ENCODE measurements at places on chromosomes 5 and 9.

DNA sequence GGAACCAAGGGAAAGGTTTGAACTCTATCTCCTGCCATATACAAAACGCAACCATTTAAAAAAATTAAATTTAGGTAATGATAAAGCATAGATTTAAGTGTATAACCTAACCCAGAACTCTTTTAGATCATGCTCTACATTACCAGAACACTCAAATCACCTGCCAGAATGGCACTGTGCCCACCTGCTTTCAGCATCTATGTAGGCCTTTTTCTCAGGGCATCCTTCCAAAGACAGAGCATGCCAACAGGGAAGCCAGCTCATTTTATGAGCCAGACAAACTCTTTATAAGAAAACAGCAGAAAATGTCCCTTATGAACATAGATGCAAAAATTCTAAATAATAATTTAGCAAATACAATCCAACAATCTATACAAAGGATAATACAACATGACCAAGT is 47.9 kb upstream of the SMAD5 start:
- DNase-seq, result no peak

DNA sequence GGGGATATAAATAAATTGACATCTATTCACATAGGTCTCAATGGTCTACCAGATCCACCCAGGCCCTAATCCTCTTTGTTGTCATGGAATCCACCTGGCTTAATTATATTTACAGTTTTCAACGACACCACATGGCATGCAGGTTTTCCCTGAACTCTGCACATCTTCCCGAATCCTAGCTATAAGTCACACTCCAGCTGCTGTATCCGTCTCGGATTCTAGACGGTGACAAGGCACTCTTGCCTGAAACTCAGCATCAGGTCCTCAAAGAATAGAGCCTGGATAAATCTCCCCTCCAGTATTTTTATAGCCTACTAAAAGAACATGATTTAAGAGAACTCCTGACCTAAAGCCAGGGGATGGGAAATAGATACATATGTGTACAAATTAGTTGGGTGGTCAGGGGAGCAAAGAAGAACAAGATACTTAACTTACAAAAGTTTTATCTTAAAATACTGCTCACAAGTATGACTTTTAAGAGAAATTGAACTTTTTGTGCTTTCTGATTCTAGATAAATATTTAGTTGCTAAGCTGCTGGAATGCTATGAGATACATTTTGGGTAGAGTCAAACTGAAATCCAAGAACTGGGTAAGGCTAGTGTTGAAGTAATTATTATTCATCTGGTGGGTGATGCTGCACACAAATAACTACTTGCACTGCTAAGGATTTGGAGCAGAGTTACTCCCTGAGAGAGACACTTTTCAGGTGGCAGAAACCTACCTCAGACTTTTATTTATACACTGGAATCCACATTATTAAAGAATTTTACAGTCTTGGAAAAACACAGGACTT is 187.3 kb downstream of the EFNA5 start:
- DNase-seq, result no peak

- no peak for DNase-seq
Measured at GRCh38 chr9:72779614-72780013, 173.2 kb downstream of the ALDH1A1 start.

- no peak for DNase-seq
Measured at GRCh38 chr5:120533581-120533980, 69.5 kb downstream of the PRR16 start.

DNA sequence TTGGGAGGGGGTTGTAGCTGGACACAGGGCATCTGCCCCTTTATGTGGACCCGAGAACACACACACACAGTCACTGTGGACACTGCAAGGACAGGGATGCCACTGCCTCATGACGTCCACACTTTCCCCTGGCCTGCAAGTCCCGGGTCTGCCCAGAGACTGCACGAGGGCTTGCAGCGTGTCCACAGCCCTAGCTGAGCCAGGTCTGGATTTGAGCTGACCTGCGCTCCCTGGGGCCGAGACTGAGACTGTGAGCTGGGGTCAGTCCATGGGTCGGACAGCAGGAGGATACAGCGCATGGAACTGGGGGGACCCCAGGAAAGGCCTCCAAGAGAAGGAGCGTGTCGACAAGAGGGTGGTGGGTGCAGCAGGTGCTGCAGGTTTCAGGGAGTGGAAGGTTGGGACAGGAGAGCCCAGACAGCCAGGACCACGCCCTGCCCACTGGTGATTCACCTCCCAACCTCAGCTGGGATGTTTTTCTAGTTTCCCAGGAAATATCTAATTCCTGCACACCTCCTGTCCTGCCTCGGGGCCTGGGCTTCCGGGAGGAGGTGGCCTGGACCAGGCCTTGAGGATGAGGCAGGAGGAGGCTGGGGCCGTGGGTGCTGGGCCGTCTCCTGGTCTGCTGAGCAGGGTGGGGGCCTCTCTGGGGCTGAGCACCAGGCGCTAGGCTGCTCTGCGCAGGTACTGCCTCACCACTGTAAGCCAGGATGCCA is 806 bp upstream of the RNF224 start:
- DNase-seq, result no peak

- DNase-seq, result no peak
Measured at GRCh38 chr9:80954521-80954920, 734.8 kb downstream of the TLE1 start.

DNA sequence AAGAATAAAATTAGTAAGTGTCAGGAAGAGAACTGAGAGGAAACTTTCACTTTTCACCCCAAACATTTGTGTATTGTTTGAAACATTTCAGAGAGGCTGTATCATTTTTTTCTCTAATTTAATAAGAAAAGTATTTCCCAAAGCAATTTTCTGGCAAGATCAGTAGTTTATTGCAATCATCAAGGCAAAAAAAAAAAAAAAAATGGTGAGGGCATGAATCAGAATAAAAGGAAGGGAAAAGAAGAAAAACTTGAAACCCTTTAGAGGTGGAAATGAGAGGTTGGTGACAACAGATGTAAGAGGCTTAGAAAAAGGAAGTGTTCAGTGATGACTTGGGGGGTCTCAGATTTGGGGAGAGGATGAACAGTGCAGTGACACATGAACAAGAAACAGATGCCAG is 13.3 kb downstream of the SHC3 start:
- DNase-seq, result no peak

GRCh38 chr5:1779782-1780613 is 19.6 kb downstream of the MRPL36 start:
- no peak for DNase-seq

- no peak for DNase-seq
Measured at GRCh38 chr9:90926936-90927335, 125.3 kb downstream of the SYK start.

DNA sequence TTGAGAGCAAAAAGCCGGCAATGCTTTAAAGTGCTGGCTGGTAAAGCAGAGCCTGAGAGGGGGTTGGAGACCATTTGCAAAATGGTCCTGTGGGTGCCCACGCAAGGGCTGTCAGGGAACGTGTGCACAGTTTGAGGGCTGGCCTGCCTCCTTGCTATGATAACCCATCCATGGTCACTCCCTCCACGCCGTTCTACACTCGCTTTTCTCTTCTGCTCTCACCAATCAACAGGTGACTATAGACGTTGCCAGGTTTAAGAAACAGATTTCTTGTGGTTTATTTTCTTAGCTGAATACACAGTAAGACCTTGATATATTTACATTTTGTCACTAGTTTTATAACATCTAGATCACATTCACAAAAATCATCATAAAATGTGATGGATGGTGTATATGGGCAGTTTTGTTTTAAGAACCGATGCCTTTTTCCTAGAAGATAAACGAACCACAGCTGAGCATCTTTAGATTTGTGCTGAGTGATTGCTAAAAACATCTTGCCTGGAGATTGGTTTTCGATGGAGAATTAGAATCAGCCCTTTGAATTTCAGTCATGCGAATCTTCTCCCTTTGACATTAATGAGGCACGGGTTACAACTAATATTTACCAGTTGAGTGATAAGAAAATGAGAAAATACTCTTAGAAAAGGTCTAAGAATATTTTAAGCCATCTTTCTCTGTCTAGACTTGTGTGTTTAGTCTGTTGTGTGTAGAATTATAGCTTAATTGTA is 13.9 kb downstream of the MAP1B start:
- no peak for DNase-seq

DNA sequence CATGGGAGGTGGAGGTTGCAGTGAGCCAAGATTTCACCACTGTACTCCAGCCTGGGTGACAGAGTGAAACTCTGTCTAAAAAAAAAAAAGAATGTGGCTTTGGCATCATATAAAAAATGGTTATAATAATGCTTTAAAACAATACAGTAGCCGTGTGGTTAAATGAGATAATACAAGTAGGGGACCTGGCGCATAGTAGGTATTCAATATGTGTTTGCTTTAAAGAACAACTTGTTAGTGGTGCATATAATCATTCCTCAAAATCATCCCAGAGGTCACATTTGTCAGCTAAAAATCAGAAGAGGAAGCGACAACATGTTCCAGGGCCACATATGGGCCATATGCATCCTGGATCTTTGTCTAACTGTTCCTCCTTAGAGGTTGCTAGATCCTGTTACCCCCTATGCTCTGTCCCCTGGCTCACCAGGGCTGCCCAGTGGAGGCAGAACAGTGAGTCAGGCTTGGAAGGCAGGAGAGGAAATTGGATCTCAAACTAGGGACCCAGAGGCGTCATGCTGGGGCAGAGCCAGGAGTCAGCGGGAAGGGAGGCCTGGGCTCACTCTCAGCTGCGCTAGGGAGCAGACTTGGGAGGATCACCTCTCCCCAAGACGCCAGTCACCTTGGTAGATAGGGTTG is 27.7 kb downstream of the LHX6 start:
- no peak for DNase-seq

DNA sequence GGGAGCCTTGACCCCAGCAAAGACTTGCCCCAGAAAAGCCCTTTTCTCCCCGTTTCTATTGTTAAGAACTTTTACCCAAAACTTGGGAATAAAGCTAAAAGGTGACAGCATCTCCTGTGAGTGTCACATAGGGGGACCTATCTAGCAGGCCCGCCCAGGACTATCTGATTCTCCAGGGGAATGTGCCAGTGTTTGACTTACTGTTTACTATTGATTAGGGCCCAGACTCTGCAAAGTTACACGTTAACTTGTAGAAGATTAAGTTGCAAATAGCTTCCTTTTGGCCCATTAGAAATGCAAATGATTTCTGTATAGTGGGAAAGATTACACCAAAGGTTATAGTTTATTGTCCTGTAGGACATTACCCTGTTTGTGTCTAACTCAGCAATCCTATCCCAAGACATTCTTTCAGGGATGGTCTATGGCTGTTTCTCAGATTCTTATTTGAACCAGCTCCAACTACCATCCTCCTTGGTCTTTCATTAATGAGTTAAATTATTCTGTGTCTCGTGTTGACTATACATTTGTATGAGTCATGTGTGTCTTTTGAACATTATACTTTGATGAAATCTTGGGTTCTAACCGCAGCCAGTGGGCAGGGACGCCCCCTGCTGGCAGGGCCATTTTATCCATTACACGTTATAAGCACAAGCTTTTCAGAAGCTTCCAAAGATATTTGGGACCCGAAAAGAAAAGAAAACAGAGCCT is 60.7 kb downstream of the HRH2 start:
- peak; percentile 75 for DNase-seq

GRCh38 chr5:6660688-6661087 is 27.4 kb downstream of the SRD5A1 start:
- DNase-seq, result no peak

- DNase-seq, result no peak
Measured at GRCh38 chr5:168121138-168121494, 170.3 kb upstream of the WWC1 start.

GRCh38 chr5:114361724-114362196 is at the start of gene KCNN2:
TSS of gene KCNN2 (plus strand) at chr5:114362070. CDS start at chr5:114362140, 70 bp downstream.
- peak; percentile 81 for DNase-seq

GRCh38 chr5:32753051-32753450 is 41.9 kb downstream of the NPR3 start:
- DNase-seq, result no peak

- DNase-seq, result peak; percentile 82
Measured at GRCh38 chr9:38018958-38019602, 49.9 kb downstream of the SHB start.

DNA sequence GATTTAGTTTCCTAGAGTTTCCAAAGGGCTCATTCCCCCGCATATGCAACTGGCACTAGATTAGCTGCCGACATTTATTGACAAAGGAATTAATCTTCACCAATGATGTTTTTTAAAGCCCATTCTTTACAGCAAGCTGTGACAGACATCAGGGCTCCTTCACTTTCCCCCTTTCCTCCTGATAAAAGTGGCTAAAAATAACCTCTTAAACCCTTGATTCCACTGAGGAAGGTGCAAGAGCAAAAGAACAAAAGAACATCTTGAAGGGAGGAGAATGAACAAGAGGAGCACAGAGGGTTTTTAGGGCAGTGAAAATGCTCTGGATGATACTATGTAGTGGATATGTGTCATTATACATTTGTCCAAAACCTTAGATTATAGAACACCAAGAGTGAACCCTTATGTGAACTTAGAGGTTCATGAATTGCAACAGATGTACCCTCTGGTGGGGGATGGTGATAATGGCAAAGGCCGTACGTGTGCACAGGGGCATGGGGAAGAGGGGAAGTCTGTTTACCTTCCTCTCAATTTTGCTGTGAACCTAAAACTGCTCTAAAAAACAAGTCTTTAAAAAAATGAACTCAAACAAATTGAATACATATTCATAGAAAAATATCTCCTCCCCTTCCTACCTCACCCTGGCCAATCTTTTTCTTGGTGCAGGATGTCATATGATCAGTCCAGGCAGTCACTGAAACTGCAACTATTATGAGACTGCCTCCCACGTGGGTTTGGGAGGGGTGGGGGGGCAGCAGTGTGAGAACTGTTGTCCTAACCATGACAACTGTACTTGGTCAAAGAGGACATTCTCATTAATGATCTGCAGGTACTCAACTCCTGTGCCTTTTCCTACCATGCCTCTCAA is 83.0 kb downstream of the MARCHF3 start:
- DNase-seq, result no peak

GRCh38 chr5:143025376-143025775 is 255.2 kb downstream of the ARHGAP26 start:
- no peak for DNase-seq

DNA sequence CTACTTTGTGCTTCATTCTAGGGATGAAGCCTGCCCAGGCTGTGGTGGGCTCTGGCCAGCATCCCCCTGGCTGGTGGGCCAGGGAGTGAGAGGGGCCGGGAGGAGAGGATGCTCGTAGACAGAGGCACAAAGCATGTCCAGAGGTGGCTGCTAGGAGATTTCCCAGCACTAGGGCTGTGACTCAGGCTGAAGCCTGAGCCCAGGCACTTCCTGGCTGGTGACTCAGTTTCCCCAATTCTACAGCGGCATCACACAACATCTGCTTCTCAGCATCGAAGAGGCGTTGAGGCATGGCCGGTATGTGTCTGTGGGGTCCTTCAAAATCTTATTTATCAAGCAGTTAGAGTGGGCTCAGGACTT is 55.6 kb downstream of the DUSP1 start:
- DNase-seq, result no peak

GRCh38 chr9:114737118-114737517 is 55.1 kb upstream of the TEX48 start:
- no peak for DNase-seq

- peak; percentile 53 for DNase-seq
Measured at GRCh38 chr5:167573370-167574127, 717.9 kb upstream of the WWC1 start.

GRCh38 chr5:153629027-153629895 is 138.8 kb downstream of the GRIA1 start:
- DNase-seq, result peak; percentile 53

Measured in hepatocyte (in vitro differentiated cells).